ENCODE measurements at places on chromosomes 6 and 20.

DNA sequence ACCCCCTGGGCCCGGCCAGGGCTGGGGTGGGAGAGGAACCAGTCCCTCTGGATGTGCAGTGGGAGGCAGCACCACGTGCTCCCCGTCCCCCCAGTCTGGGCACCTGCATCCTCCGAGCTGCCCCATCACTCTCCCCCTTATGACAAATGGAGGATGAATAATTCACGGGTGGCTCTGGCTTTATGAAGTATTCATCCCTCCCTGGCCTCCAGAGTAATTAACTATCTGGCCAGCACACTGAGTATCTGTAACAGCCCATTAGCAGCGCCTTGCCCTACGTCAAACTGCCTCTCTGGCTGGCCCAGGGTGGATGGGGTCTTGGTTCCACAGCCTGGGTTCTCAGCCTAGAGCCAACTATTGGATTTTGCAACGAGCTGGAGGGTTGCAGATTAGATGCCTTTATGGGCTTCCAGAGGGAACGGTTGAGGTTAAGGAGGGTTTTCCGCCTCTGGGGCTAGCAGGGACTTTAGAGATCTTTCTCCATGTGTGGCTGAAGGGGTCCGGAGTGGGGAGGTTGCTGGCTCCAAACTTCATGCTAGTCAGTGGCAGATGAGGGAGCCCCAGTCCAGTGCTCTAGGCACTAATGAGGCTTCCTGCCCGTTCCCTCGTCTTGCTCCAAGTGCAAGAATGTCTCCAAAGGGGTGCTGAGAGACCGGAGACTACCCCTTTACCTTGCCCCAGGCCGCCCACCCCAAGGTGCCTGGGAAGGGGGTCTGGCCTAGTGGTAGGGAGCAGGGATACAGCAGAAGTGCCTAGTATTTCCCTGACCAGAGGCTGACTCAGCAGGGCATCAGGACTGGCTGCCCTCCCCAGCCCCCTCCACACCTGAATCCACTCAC lies 53.5 kb upstream of the MLN start:
- DNase-seq: no peak

DNA sequence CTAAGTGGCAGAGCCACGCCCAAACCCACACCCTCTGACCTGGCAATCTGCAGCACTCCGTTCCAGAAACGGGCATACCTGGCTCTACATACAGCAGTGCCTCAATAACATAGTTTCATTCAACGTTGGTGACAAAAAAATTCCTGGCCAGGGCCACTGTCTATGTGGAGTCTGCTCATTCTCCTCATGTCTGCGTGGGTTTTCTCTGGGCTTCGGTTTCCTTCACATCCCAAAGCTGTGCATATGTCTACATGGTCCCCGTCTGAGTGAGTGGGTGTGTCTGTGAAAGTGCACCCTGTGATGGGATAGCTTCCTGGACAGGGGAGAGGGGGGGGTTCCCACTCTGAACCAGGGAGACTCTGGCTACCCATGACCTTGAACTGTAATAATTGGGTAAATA lies 2.1 kb downstream of the KIAA0319 start:
- DNase-seq: no peak

DNA sequence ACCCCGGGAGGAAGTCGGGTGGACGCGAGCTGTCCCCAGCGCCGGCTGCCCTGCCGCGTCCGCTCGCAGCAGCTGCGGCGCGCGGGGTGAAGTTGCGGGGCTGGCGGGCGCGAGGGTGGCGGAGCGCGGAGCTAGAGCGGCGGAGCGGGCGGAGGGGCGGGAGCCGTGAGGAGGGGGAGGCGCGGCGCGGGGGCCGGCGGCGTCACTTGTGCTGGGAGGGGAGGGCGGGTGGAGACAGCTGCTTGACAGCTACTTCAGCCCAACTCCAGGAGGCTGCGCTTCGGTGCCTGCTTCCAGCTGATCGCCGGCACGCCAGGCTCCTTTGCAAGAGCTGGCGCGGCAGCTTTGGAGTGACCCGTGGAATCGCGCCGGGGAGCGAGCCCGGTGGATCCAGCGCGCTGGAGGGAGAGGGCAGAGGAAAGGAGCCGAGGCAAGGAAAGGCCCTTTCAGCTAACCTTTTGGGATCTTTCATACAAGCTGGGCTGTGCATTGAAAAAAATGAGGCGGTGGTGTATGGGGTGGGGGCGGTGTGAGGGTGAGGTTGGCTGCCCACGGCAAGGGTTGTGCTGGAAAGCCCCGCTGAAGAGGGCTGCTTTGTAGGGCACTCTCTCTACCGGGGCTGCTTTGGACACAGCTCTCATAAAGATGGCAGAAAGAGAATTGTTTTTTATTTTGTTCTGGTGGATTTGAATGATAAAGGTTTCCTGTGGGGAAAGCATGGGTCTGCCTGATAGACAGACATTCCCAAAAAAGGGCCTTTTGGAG lies 24.6 kb downstream of the RIPOR2 start:
- DNase-seq: peak; percentile 55

GRCh38 chr6:165545806-165546205 lies 117.2 kb downstream of the PDE10A start:
- DNase-seq: no peak

- peak; percentile 36 for DNase-seq
These were observed 56.9 kb downstream of the FAM217A start for GRCh38 chr6:4021854-4022695.

GRCh38 chr6:131917763-131918649 lies 33.2 kb downstream of the CCN2 start:
- DNase-seq: peak; percentile 44

GRCh38 chr20:34977365-34978091 lies 21.9 kb downstream of the MYH7B start:
- DNase-seq: no peak

- no peak for DNase-seq
These were observed 3.6 kb downstream of the DTNBP1 start for GRCh38 chr6:15659181-15659580.

DNA sequence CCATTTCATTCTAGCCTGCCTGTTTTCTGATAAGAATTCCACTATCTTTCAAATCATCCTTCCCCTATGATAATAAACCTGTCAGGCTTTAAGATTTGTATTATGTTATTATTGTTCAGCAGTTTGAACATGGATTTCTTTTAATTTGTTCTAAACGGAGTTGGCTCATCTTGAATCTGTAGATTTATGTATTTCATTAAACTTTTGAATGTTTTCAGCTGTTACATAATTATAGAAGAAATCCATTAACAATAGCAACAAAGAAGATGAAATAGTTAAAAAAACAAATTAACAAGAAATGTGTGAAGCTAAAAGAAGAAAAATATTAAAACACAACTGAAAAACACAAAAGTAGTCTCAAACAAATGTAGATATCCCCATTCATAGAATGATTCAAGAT lies 223.7 kb upstream of the RUNX2 start:
- no peak for DNase-seq

DNA sequence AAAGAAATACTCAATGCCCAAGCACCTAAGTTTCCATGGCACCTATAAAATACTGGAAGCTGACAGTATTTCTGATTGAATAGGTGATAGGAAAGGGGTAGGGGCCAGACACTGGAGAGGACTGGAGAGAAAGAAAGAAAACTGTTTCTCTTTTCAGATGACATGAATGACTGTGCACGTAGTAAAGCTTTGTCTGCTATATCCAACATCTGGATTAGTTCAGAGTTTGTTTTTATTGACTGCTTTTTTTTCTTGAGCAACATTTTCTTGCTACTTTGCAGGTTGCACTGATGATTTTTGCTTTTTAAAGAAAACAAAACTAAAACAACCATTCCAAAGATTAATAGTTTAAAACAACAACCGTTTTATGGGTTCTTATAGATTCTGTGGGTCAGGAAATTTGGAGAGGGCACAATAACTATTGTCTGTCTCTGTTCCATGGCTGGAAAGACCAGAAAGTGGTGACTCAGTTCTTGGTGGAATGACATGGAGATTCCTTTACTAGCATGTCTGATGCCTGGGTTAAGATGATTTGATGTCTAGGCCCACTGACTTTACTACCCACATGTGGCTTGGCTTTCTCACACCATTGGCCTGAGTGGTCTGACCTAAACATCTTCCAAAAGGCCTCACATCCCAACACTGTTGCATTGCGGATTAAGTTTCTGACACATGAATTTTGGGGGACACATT lies 12.2 kb upstream of the LRP11 start:
- no peak for DNase-seq

DNA sequence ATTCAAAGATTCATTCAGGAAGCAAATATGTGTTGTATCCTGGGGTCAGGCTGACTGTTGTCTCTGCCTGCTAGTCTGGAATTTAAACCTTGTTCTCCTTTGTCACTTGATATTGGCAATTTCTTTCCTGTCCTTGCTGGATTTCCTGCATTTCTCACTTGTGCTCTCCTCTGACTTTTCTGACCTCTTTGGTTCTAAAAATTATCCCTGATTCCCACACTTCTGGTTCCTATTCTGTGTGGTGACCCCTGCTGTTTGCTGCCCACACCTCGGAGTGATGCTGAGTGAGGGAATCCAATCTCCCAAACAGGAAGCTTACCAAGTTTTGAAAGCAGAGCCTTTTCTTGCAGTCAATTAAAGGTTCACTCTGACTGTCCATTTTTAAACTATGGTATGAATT lies 345.3 kb downstream of the CDKAL1 start:
- DNase-seq: peak; percentile 56

DNA sequence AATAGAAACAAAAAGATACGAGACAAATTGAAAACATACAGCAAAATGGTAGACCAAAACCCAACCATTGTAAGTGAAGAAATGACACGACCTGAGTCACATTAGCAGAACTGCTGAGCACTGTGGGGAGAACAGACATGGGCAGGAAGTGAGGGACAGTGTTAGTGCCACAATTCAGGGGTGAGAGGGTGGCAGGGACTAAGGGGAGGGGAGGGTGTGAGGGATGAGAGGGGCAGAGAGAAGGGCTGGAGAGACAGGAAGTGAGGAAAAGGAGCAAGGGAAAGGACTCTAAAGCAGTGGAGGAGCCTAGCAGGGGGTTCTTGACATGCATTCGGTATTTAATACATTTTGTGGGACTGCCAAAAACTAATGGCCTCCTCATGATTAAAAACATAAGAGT lies 45.0 kb upstream of the TRIM26 start:
- DNase-seq: no peak

DNA sequence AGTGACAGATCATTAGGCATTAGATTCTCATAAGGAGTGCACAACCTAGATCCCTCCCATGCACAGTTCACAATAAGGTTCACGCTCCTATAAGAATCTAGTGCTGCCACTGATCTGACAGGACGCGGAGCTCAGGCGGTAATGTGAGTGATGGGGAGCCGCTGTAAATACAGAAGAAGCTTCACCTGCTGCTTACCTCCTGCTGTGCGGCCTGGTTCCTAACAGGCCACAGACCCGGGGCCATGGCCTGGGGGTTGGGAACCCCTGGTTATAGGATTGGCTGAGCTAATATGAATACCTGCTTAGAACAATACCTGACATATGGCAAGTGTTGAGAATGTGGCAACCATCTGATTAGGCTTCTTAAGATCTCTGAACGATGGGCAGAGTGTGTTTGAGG lies 2.4 kb downstream of the PNPLA1 start:
- no peak for DNase-seq

DNA sequence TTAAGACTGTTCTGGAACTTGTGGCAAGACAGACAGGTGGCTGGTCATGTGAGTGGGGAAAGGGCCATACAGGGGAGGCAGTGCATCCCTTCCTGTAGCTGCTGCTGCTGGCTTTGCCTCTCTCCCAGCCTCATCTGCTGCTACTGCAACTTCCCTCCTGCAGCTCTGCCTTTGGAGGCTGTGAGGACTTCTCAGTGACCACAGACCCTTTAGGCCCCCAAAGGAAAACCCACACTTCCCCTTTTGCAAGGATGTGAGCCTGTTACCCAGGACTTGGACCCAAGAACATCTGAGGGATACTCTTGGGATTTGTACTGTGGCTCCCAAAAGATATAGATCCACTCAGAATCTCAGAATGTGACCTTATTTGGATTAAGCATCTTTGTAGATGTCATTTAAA lies 91.0 kb downstream of the TMEM170B start:
- DNase-seq: no peak

DNA sequence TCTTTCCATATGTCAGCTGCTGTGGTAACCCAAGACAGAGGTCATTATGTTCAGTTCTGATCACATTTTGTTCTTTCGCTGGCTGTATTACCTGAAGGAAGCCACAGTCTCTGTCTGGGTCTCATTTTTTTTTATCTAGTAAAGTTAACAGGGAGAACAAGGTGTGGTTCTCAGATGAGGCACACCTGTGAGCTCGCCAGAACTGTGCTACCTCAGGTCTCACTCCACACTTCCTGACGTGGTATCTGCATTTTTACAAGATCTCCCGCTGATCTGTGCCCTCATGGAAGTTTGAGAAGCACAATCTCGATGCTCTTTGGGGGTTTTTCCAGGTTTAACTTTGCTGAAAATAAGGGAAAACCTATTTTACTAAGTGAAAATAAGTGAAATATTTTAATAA lies 169.5 kb upstream of the CENPW start:
- no peak for DNase-seq

- DNase-seq: no peak
These were observed 81.5 kb downstream of the SULF2 start for GRCh38 chr20:47703748-47704147.

- DNase-seq: no peak
These were observed 37.5 kb upstream of the ADGRF1 start for GRCh38 chr6:47079638-47080037.

GRCh38 chr6:41561931-41562911 lies 16.0 kb downstream of the FOXP4 start:
- peak; percentile 8 for DNase-seq

DNA sequence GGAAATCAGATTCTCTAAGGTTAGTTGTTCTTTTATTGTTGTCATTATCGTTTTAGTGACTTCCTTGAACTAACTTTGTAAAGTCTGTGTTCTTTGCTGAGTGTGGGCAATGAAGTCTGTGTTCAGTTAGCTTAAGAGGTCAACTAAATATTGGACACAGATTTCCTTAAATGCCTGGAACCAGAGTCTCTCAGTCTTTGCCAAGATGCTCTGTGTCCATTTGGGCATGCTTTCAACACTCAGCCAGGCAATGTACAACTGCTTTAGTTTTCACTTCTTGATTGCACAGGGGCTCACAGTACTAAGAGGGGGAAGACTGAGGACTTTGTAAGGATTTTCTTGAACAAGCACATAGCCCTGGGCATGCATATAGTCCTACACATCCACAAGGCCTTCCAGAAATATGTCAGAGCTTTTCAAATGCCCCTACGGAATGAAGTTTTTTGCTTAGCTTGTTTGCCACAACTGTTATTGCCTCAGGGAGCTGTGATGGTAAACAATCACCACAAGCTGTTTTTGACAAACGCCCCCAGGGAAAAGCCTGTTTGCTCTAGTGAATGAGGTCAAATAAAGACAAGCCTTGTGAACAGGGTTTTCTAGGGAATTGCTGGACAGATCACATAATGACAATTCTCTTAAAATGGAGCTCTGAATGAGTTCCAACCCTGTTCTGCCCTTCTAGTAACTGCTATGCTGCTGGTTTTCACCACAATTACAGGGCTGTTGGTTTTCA lies 82.5 kb downstream of the B3GAT2 start:
- DNase-seq: no peak
